C1 segment of cervical spinal cord (tissue), 14 donors: ENCODE measurements at places on chromosomes 3 and 15.

- DNase-seq, result no peak
Measured at GRCh38 chr3:127275287-127275781, 12.5 kb downstream of the PRR20G start.

DNA sequence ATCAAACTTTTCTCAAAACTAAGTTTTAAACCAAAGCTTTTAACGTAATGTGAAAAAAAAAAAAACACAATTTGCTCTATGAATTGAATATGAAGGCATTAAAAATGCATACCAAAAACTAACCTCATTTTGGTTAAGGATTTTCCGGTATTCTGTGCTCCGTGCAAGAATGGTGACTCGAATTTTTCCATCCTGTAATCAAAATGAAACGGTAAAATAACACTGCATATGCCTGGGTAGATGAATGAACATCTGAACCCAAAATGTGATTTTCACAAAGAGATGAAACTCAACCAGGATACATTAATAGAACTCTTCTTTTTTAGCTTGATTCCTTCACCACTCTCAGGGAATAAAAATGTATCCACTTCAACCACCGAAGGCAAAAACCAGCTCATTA, 26.2 kb downstream of the EOGT start:
- DNase-seq, result no peak

DNA sequence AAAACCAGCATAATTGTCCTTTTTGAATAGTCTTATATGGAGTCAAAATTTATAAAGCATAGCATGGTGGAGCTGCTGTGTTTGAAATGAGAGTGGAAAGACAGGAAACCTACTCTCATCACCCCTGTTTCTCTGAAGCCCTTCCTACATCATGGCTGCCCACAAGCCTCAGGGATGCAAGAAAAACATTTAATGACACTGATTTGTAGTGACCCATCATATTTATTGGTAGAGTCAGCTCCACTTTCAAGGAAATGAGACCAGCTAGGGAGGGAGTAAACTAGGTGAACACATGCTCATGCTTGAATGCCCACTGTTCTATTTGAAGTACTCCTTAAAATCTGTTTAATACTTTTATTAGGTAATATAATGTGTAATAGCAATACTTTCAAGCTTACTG, 494.3 kb upstream of the KCNMB2 start:
- DNase-seq, result no peak

- DNase-seq, result no peak
Measured at GRCh38 chr15:66454143-66454542, 43.4 kb downstream of the SNAPC5 start.

DNA sequence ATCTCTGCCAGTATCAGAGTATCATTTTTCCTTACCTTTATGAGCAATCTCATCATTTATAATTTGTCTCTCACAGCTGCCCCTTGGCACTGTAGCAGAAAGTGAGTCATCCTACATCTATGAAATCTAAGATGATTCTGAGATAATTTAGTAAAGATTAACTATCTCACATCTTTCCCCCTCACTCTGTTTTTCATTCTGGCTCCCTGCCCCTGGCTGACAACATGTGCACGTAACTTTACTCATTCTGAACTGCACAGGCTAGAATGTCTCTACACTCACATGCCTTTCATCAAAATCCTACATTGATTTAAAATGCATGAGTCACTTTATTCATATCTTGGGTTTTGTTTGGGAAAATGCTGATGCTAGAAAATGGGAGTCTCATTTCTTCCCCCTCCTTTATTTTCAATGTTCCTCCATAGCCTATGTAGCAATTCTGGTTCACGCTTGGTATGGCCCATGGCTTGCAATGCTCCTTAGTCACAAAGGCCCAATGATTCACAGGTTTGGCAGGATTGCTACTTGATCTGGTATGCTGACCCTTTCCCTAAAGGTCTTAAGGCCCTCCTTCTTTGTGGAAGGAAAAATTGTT, 838.5 kb downstream of the TUSC7 start:
- DNase-seq, result no peak
